ENCODE measurements at places on chromosomes 13 and 19.

- peak; percentile 77 for DNase-seq
Observed at GRCh38 chr19:55647732-55648584, at the start of gene CCDC106. Gene CCDC106, plus strand, starts transcription at chr19:55648212. Its CDS starts 835 bp downstream, at chr19:55649047.

- no peak for DNase-seq
Observed at GRCh38 chr13:99989276-99990125, 7.9 kb downstream of the ZIC2 start.

GRCh38 chr19:56071151-56071550 is 49.9 kb downstream of the ZNF787 start:
- DNase-seq: no peak

- no peak for DNase-seq
Observed at GRCh38 chr13:107459430-107459829, 755.9 kb downstream of the LIG4 start.

DNA sequence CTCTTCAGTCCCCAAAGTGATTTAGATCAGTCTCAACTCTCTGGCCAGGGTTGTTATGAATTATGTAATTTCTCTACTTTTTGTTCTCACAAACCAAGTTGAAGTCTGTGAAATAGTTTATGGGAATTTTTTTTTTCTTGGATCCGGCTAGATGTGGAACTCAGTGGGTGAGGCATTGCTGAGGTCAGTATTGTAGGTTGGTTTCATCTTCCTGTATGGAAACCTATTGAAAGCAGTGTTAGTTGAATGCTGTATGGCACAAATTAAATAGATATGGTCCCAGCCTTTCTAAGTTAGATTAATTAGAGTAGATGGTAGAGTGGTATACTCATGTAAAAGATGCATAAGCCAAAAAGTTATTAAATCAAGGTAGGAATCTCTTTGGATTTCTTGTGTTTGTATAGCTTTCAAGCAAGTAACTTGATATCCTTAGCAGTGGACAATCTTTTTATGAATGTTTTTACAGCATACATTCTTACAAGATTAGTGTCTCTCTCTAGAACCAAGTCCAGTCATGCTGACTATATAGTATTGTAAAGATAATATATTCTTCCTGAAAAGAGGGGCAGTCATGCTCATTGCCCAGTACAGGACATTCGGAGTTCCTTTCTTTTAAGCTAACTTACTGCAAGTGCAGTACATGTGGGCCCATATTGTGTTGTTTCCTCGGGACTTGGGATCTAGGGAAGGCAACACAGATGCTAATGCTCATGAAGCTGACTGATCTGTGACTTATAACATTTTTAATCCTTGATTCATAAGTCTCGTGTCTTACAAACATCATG is 2541.1 kb downstream of the PCDH9 start:
- no peak for DNase-seq

DNA sequence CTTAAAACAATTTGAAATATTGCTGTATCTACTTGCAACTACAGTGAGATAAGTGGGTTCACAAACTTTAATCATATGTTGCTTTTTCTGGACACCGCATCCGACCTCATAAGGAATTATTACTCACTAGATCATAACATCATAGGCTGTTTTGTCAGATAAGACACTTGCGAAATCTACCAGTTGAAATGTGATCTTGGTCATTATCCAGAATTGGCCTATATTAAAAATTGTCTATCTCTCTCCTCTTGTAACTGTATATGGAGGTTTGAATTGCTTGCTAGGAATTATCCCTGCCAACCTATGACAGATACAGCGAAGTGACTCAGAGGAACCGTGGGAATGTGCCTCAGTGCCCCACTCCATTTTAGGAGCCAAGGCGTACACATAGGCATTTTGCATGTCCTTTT is 117.0 kb upstream of the POSTN start:
- no peak for DNase-seq

GRCh38 chr13:42395086-42395821 is 123.3 kb downstream of the AKAP11 start:
- no peak for DNase-seq

DNA sequence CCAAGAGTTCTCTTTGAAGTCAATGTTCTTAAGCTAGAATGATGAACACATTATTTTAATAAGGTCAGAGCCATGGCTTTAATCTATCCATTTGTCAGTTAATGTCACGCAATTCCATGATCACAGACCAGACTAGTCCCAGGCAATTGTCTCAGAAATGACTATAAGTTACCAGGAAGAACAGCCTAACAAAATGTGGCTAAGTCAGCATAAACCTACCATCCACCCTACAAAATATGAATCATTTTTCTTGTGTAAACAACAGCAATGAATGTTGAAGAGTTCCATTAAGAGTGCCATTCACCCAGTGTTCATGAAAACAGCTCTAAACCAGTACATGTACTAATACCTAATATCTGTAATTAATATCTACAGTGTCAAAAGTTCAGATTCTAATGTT is 127.5 kb downstream of the KCTD12 start:
- DNase-seq: no peak

DNA sequence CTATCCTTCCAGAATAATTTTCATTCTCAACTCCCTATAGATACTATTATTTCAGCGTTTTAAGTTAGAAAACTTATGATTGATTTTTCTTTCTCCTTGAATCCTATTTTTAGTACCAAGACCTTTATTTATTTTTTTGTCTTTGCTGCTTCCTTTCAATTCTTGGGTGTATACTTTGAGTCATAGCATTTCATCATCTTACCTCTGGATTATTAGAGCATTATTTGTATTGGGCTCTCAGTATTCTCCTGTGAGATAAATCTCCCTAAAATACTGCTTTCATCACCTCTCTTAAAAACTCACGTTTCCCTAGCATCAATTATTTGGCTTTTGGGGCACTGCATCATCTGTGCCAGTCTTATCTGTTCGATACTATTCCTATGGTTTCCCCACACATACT is 222.8 kb downstream of the POSTN start:
- no peak for DNase-seq

GRCh38 chr19:3095441-3096191 is 1.5 kb downstream of the GNA11 start:
- peak; percentile 61 for DNase-seq

DNA sequence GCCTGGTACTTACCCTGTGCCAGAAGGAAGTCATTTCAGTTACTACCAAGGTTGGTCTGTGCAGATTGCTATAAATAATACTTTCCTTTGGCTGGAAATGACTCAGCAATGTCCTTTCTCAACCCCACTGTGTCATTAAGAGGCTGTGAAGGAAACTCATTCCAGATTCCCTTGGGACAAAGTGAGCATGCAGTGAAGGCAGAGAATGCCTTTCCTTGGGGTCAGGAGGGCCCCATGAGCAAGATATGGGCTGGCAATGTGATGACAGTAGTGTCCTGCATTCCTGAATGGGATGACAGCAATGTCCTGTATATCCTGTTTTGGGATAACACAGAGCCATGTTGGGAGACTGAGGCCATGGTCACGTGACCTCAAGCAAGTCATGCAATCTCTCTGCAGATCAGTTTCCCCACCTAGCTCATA is 213.1 kb upstream of the TMTC4 start:
- no peak for DNase-seq

- DNase-seq: peak; percentile 50
Observed at GRCh38 chr19:11138601-11139300, 16.8 kb downstream of the SPC24 start.

GRCh38 chr13:60174113-60174512 is 10.4 kb upstream of the DIAPH3 start:
- no peak for DNase-seq

GRCh38 chr19:6543866-6544347 is 13.1 kb downstream of the TNFSF9 start:
- DNase-seq: no peak

GRCh38 chr19:1214862-1215731 is 9.5 kb downstream of the STK11 start:
- peak; percentile 29 for DNase-seq

All from left colon (tissue), 2 donors.